ENCODE measurements at places on chromosomes 4 and X. TPM values are rescaled to one million over a fixed set of nuclear protein-coding genes. Genes with fewer than 3 reads are reported as not detected.
A peak's percentile ranks its signal among the peaks of the same experiment; 100 is the strongest.

- no peak for DNase-seq
Measured at GRCh38 chr4:98932539-98932938, 3.6 kb upstream of the EIF4E start.

DNA sequence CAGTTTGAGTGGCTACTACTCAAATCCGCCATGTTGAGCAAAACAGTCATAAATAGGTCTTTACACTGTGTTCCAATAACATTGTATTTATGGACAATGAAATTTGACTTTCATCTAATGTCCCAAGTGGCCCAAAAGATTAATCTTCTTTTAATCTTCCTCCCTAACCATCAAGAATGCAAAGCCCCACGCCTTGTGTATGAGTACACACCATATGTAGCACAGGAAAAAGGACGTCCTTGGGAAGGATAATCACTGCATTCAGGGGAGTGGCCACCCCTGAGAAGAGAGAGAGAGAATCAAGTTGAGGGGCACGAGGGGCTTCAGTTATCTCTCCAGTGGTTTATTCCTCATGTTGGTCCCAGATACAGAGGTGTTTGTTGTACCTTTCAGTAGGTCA, 33.1 kb downstream of the RBM47 start:
- DNase-seq = no peak

DNA sequence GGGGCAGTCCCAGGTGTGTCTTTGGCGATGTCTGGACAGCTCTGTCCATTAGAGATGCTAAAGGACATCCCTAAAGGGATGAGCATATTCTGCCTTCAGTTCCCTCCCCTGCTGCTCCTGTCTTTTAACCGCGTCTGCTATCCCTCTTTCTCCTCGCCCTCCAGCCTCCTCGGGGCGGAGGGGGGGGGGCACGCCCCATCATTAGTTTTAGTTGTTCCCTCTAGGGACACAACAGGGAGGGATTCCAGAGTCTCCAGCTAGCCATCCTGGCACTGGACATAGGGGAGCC, 1.1 kb downstream of the MSL3 start:
- DNase-seq = no peak

GRCh38 chr4:10347815-10348214, 109.4 kb downstream of the ZNF518B start:
- no peak for DNase-seq

DNA sequence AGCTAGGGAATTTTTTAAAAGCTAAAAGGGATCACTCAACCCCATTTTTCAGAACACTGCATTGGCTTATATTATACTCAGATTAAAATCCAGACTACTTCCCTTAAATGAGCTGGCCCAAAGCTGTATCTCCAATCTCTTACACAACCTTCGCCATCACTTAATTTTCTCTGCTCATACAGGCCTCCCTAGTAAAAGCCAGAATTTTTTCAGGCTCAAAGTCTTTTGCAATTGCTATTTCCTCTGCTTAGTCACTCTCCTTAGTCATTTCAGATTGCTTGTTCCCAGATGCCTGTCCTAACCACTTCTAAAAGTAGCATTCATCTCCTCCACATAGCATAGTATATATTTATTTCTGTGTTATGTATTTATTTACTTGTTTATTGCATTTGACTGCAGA, 1587.9 kb upstream of the ADGRL3 start:
- DNase-seq = no peak

DNA sequence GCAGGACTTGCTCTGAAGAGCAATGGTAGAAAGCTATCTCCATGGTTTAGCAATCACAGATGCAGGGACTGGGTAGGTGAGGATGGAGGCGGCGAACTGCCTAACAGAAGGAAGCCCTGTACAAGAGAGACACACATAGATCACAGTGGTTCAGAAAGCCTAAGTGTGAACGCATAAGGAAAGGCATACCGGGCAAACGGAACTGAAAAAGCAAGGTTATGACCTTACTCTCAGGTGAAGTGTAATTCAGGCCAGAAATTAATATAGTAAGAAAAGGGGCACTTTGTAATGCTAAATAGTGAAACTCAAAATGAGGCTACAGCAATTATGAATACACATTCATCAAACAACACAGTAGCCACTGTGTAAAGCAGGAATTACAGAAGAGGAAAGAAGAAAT, 126.6 kb downstream of the PALLD start:
- no peak for DNase-seq

- DNase-seq = no peak
Measured at GRCh38 chr4:44725166-44725565, 1.2 kb downstream of the GNPDA2 start.

DNA sequence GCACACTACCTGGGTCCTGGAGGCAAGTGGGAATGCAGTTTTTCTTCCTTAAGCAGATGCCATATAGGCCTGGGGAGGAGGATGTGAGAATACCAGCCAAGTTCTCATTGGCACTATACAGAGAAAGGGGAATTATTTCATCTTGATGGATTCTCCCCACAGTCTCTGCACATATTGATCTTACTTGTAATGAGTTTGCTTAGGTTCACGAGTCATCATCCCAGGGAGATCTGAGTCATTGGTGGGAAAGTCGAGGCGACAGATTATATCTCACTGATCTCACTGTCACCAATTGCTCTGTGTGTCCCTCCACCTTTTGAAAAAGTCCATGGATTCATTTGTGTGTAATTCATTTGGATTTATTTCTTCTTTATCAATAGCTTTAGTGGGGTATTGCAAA, 156.8 kb downstream of the AR start:
- no peak for DNase-seq

- DNase-seq = no peak
Measured at GRCh38 chr4:108881986-108882385, 119.1 kb upstream of the ETNPPL start.

DNA sequence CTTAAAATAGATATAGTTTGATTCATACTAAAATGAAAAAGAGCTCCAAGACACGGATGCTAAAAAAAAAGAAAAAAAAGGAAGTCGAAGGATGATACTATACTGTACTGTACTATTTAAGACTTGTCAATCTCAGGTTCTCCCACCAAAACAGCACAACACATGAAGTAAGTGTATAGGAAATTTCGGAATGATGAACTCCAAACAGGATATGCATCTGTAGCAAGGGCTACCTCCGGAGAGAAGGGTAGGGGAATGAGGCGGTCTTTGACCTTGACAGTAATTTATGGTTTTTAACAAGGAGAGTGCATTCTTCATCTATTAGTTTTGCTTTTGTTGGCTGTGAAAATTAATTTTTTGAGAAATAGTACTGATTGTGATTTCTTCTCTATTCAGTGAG, 541 bp upstream of the FIP1L1 start:
- DNase-seq = no peak

- DNase-seq = no peak
Measured at GRCh38 chr4:8261851-8262535, 7.6 kb upstream of the HTRA3 start.

- no peak for DNase-seq
Measured at GRCh38 chr4:1535926-1536578, 129.8 kb upstream of the NKX1-1 start.

DNA sequence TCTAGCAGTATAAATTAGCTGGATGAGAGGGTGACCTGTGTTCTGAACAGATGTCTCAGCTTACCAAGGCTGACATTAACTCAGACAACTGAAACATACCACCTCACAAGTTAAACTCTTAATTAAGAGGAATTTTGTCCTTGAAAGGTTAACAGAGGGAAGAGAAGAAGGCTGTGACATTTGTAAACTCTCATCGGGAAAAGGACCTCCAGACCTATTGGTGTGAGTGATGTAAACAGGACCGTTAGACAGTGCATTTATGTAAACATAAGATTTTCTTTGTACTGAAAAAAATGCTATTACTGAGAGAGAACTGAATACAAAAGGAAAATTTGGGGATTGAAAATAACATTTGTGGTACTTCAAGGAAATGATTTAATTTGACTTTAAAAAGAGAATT, 308.4 kb upstream of the DIAPH2 start:
- no peak for DNase-seq

DNA sequence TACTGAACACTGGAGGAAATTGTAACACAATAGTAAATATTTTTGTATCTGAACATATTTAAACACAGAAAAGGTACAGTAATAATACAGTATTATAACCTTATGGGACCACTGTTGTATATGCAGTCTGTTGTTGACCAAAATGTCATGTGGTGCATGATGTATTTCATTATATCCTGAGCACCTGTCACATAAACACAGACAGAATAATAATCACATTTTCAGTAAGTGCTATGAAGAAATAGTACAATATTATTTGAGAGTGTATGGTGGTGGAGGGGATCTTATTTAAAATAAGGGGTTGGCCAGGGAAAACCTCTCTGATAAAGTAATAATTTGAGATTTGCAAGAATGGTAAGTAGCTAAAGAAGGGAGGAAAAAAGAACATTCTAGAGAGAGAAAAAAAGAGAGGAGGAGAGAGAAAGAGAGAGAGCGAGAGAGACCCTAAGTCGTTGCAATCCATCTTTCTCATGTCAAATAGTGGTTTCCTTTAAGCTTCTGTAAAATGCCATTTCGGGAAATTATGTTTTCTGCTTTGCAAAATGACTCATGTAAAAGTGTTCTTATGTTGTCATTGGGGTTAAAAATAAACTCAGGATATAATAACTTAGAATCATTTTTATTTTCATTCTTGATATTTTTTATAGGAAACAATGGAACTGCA, 19.3 kb upstream of the CLNK start:
- no peak for DNase-seq

GRCh38 chr4:30495251-30495650, 224.9 kb upstream of the PCDH7 start:
- DNase-seq = no peak

- DNase-seq = peak; percentile 69
Measured at GRCh38 chr4:15702941-15703403, at the start of gene BST1. TSS of gene BST1 (plus strand) at chr4:15703065. CDS start at chr4:15703145, 80 bp downstream.

DNA sequence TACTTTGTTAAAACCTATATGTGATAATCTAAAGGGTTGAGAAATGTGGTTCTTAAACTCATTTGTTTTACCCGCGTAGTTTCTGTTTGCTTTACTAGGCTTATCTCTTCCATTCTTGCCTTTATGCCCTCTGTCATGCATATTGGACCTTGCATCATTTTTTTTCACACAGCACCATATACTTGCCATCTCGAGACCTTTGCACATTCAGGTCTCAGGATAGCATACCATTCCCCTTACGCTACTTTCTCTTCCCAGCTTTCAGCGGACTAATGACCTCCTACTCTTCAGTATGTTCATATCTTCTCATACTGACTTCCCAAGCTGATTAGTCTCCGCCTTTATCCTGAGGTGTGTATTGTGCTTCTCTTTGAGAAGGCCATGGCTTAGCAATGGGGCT, 40.5 kb downstream of the USP38 start:
- DNase-seq = no peak

- DNase-seq = no peak
Measured at GRCh38 chr4:87005369-87005689, 70.5 kb downstream of the AFF1 start.

GRCh38 chr4:41267997-41268396, 11.3 kb downstream of the UCHL1 start:
- no peak for DNase-seq

GRCh38 chr4:98170035-98170434, 26.8 kb upstream of the STPG2 start:
- DNase-seq = no peak

- DNase-seq = no peak
Measured at GRCh38 chr4:153468587-153468986, 2.4 kb downstream of the TMEM131L start.

The CXorf51B gene
- not detected for total RNA-seq

The GAGE1 gene
- 1.2 TPM for total RNA-seq

The PNMA6E gene
- total RNA-seq = not detected

The GATA1 gene
- total RNA-seq = 0.26 TPM

The CITED1 gene
- total RNA-seq = 2.2 TPM

The CCDC149 gene
- 4.8 TPM for total RNA-seq

The CXCL10 gene
- not detected for total RNA-seq
